ENCODE measurements at places on chromosomes 13 and 19. TPM values are rescaled to one million over a fixed set of nuclear protein-coding genes. Genes with fewer than 3 reads are reported as not detected.

The ZNF613 gene
- total RNA-seq = 6.3 TPM

The LYPD3 gene
- total RNA-seq = 0.89 TPM

The SLITRK5 gene
- total RNA-seq = 5.3 TPM

The COL4A1 gene
- 67.9 TPM for total RNA-seq

The IRGC gene
- not detected for total RNA-seq

The PRTN3 gene
- not detected for total RNA-seq

The PSG3 gene
- not detected for total RNA-seq

The HSH2D gene
- not detected for total RNA-seq

The WDR88 gene
- not detected for total RNA-seq

The MEIS3 gene
- total RNA-seq = 99.9 TPM

The HSPB6 gene
- total RNA-seq = 0.37 TPM

The ZSCAN4 gene
- not detected for total RNA-seq

GRCh38 chr19:45820413-45821102 lies 5.5 kb upstream of the RSPH6A start:
- DNase-seq = no peak

- DNase-seq = no peak
Observed at GRCh38 chr13:86135856-86136255, 336.6 kb upstream of the SLITRK6 start.

DNA sequence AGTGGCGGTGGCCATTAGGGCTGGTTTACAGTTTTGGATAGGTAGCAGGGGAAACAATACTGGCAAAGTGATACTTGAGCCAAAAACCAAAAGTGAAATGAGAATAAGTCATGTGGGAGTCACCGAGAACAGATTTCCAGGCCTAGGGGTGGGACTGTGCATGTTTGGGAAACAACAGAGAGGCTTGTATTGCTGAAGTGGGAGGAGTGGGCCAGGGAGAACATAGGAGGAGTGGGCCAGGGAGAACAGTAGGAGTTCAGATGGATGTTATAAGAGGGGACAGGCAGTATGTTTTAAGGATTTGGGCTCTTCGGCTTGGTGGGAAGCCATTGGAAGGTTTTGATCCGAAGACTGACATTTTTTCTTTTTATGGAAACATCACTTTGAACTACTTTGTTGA lies 35.5 kb downstream of the AKAP11 start:
- no peak for DNase-seq

- DNase-seq = no peak
Observed at GRCh38 chr13:48660361-48661076, 6.8 kb downstream of the CYSLTR2 start.

DNA sequence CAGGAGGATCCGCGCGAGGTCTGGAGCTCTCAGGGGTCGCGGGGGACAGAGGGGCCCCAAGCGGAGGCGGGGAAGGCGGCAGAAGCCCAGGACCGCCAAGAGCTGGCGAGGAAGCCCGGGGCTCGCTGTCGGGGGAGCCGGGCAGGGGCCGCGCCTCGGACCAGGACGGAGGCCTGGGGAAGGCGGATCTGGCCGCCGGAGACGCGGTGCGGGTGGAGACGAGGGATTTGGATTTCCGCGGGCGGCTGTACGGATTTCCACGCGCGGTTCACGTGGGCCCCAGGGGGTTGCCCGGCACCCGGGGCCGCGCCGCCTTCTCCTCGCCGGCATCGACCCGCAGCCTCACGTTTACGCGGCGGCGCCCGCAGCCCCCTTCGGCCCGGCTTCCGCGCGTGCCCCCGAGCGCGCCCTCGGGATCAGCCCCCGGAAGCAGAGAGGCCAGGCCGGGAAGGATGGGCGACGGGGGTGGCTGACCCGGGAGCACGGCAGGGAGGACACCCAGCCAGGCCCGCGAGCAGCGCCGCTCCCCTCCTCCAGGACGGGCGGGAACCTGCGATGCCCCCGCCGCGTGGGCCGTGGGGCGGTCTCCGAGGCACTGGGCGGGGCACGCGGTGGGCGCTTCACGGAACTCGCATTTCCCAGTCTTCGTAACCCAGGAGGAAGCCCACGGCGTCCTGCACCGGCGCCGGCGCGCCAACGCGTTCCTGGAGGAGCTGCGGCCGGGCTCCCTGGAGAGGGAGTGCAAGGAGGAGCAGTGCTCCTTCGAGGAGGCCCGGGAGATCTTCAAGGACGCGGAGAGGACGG lies 4.7 kb downstream of the F7 start:
- DNase-seq = no peak

- DNase-seq = peak; percentile 7
Observed at GRCh38 chr19:5627395-5627904, 4.6 kb downstream of the SAFB start.

- DNase-seq = no peak
Observed at GRCh38 chr13:37288057-37288720, 182.7 kb upstream of the CSNK1A1L start.

DNA sequence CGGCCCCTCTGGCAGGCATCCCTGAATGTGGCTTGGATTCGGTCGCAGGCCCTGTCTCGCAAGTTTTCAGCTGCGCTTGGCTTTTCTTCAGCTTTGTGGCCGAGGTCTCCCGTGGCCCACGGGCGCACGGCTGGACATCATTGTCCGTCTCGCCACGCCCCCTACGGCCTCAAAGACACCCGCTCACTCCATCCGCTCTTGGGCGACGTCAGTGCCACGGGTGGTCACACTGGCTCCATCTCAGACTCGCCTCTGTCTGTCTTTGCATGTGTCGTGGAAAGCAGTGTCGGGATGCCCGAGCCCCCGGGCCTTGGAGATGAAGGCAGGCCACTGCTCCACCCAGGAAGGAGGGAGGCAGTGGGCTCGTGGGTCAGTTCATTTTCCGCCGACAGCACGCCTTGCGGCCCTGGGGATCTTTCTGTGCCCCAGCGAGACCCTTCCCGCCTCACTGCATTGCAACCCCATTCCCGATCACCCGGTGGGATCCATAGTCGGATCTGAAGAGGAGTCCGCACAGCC lies 51.0 kb downstream of the ZNF146 start:
- DNase-seq = no peak

GRCh38 chr19:13277104-13277809 lies 127.0 kb downstream of the IER2 start:
- DNase-seq = peak; percentile 64

GRCh38 chr19:2732157-2732725 lies 7.6 kb downstream of the SLC39A3 start:
- no peak for DNase-seq

- no peak for DNase-seq
Observed at GRCh38 chr13:25739376-25739775, 312.4 kb downstream of the SHISA2 start.

DNA sequence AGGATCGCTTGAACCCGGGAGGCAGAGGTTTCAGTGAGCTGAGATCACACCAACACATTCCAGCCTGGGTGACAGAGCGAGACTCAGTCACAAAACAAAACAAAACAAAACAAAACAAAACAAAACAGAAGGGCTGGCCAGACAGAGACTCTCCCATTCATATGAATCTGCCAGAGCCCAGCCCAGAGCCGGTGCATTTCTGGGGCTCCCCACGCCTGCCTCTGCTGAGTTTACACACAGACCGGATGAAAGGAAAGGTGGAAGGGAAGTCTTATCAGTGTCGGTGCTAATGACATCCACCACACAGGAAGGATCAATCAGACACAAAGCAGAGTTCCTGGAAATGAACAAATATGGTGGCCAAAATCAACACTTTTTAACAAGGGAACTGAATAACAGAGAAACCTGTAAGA lies 6.8 kb downstream of the TRAPPC6A start:
- no peak for DNase-seq

DNA sequence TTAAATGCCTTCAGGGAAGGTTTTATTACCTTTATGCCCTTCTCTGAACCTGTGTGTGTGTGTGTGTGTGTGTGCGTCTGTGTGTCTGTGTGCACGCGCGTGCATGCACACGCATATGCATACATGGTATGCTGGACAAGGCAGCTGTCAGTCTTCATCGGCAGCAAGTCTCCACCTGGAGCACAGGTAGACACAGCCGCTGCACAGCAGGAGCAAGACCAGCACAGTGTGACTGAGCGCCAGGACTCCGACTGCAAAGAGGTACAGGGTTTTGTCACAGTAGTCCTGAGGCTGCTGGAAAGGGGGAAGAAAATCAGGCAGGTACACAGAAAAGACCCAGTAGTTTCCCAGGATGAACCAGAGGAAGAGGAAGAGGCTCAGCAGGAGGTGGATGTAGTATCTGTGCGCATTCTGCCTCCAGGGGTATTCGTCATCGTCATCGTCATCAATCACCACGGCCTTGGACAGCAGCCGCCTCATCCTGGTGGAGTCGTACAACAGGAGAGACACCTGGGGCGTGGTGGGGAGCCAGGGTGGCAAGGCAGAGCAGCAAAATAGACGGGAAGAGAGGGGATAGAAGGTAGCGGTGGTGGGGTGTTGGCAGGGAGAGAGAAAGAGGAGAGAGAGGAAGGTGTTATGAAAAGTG lies 12.8 kb upstream of the DHRS12 start:
- DNase-seq = no peak

- no peak for DNase-seq
Observed at GRCh38 chr19:40689339-40690049, 957 bp downstream of the NUMBL start.

DNA sequence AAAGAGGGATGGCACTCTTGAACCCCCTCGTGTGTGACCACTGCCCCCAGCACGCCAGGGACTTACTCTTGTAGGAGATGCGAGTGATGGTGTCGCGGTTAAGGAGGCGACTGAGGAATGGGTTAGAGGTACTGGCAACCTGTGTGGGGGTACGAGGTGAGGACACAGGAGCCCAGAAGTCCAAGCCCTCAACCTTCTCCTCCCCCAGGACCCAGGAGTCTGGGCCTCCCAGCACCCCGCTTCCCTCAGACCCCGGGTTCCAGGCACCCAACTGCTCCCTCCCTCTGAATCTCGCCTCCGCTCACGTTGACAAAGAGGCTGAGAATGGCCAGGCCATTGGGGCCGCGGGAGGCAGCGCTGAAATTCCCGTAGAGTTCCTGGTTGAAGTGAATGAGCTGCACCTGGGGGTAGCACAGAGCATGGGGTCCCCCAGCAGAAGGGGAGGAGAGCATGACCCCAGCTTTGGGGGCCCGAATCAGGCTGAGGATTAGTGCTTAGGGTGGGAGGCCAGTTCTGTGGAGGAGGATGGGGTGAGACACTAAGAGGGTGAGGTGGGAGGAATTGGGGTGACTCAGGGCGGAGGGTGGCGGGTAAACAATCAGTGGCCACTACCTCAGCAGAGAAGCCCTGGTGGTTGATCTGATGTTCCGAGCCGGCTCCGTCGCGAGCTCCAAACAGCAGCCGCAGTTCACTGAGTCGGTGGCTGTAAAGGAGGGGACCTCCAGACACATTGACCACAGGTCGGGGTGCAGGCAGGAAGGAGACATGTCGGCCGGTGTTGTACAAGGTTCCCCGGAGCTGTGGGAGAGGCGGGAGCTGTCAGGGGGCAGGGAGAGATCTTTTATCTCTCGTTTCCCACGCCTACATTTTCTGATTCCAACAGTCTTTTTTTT lies 2.5 kb upstream of the DBP start:
- DNase-seq = no peak

- DNase-seq = no peak
Observed at GRCh38 chr13:83984793-83985192, 102.5 kb upstream of the SLITRK1 start.

DNA sequence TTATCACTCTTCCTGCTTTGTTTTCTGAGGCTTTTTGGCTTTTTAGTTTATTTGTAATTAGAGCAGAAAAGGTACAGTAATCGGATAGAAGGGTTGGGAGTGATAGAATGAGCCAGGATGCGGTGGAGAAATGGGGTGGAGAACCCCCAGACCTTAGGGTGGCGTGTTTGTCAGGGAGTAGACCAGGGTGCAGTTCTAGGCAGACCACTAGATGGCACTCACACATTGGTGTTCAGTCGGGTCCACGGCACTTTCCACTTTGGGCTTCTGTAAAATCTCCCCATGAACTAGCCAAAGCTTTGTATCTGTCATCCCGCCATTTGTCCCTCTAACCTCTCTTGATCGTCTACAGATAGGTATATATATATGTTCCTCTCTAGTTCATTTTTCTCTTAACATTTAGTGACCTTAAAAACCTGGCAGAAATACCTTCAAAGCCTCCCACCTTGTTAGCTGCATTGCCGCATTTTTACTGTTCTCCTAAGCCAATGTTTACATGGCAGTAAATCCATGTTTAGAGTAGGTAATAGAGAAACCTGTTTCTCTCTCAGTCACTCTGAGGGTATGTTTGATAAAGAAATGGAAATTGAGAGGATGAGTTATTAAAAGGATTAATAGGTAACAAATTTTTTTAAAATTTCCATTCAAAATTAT lies 154.9 kb downstream of the TM9SF2 start:
- peak; percentile 88 for DNase-seq

DNA sequence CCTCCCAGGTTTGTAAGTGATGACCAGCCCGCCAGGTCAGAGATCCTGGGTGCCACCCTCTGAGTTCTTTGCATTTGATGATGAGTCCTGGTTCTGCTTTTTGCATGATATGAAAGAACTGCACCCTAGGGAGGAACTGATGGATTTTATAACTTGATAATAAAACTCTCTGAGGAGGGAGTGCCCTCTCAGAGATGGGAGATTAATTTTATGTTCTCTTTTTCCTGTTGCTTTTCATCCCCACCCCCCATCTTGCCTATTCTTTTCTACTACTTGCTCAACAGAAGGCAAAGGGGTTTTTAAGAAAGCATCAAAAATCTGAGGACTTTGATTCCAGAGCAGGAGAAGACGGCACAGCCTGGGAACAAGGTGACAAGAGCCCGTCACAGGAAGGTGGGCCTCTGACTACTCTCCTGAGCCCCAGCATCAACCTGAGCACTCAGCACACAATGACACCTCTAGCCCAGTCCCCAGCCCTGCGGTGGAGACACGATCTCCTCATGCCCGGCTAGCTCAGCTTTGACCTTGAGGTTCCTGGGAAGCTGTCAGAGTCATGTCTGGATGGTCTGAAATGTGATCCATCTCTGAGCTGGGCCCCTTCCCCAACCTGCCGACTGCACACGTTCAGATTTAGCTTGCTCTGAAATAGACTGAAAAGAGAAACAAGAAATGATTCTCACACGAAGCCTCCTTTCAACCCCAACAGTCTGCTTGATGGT lies 69.1 kb downstream of the SIAH3 start:
- DNase-seq = no peak

- no peak for DNase-seq
Observed at GRCh38 chr19:4338441-4339355, at the start of gene STAP2. Gene STAP2 (minus strand): TSS chr19:4338827. CDS start chr19:4338753, 74 bp downstream.

- DNase-seq = no peak
Observed at GRCh38 chr13:46179969-46180763, 1.8 kb downstream of the LCP1 start.

DNA sequence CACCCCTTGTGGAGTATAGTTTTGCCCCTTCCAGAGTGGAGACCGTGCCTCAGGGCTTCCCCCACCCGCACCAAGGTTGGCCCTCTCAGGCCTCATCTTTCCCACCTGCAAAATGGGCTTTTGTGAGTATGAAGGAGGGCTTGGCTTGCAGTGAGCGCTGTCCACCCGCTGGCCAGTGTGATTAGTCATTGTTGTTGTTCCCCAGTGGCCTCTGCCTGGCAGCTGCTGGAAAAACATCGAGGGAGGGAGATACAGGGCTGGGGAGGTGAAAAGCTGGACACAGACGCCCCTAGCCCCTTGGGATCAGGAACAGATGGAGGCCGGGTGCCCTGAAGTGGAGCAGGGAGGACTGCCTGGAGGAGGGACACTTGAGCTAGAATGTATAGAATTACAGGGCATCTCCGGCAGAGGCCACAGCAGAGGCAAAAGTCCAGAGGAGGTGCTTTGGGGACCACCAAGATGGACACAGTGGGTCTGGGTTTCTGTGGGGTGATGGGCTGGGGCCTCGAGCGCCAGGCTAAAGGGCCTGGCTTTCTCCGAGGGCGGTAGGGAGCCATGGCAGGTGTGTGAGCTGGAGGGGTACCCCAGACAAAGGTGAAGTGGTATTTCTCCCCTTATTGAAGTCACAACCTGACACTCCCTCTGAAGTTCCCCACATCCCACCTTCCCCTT lies 3.9 kb upstream of the IL12RB1 start:
- DNase-seq = no peak

Measured in neural crest cell (in vitro differentiated cells).